ENCODE measurements at places on chromosomes 4 and X.

GRCh38 chr4:6343939-6344408, 74.3 kb downstream of the WFS1 start:
- no peak for DNase-seq

GRCh38 chr4:37463033-37463856, 218.7 kb downstream of the NWD2 start:
- no peak for DNase-seq

DNA sequence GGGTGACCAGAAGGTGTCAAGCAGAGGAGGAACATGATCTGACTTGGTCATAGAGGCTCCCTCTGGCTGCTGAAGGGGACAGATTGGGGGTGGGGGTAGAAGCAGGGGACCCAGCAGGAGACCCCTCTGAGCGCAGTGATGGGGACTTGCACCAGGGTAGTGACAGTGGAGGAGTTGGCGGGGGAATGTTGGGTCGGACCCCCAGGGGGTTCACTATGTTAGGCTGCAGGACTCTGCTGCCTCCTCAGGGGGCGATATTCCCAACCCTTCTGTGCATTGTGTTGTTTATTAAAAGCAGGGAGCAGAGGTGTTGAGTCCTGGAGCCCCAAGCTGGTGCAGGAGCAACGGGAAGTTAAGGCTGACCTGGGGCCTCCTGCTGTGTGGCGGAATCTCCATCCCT, 8.8 kb downstream of the WDR13 start:
- DNase-seq, result no peak

DNA sequence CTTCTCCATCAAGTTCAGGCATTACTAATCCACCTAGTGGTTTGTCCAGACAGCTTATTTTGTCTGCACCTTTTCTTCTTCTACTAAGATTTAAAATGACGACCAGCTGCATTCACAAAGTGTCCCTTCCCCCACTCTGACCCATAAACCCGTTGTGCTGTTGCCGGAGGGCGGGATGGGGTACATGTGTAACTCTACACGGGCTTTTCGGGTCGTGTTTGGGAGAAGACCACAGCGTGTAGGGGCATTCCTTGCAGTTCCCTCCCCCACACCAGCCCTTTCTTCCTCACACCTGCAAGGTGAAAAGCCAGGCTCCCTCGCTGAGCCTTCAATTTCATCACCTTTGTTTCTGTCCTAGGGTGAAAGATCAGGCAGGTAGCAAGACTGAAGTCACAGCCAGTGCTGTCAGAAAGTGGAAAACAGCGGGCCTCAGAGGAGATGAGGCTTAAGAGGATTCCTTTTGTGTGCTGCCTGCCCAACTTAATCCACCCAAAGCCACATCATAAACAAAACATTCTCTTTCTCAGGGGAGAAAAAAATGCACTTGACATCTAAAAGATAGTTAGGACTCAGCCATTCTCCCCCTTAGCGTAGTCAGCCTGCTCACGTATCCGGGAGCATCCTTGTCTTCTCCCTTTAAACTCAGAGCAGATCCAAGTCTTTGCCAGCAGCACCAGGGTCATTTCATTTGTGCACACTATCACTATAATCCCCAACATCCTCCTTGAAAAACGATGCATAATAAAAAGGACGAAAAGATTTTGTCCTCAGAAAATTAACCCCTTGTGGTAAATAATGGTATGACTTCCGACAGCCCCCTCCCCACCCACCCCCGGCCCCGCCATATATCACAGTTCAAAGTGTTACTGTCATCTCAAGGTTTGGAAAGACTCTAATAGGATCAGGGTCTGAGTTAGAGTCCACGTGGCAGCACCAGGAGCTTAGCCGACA, 599.0 kb downstream of the RAB28 start:
- no peak for DNase-seq

DNA sequence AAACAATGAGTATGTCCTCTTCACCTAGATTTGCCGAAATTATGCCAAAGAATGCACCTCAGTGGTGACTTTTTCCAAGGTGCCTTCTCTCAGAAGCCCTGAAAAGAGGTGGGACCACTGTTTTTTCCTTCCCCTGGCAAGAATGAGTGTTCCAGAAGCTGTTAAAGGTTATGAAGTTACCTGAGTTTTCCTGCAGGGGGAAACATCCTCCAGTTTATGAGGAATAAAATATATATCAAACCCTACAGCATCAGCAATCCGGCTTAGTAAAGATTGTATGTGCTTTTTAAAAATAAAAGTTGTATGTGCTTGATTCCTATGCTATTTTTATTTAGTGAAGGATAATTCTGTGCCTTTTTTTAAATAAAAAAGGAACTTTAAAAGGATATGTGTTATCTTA, 73.3 kb downstream of the RBM46 start:
- DNase-seq, result no peak

All from Peyer's patch (tissue), 4 donors.